ENCODE measurements at places on chromosomes 7 and 10. TPM values are rescaled to one million over a fixed set of nuclear protein-coding genes. Genes with fewer than 3 reads are reported as not detected.

DNA sequence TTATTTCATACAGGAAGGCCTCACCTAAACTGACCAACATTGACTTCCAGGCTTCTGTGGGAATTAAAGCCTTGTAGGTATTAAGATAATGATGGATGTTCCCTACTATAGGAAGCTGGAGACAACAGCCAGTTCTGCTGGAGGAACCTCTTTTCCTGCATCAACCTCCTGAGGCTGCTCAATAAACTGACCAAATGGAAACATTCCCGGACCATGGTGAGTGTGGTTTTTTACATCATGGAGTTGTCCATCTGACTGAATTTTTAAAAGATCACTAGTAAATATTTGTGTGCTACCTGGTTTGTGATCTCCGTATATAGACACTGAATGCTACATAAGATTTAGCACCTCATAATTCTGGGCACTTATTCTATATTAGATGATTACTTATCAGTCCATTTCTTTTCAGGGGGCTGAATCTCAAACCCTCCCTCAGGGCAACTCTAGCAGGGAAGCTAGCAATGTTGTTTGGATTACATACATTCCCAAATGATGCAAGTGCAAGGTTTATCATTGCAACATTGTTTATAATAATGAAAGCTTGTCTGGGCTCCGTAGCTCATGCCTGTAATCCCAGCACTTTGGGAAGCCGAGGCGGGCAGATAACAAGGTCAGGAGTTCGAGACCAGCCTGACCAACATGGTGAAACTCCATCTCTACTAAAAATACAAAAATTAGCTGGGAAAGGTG lies 21.5 kb upstream of the SMKR1 start:
- DNase-seq = no peak

GRCh38 chr10:124183617-124184016 lies 90.2 kb upstream of the CHST15 start:
- no peak for DNase-seq

DNA sequence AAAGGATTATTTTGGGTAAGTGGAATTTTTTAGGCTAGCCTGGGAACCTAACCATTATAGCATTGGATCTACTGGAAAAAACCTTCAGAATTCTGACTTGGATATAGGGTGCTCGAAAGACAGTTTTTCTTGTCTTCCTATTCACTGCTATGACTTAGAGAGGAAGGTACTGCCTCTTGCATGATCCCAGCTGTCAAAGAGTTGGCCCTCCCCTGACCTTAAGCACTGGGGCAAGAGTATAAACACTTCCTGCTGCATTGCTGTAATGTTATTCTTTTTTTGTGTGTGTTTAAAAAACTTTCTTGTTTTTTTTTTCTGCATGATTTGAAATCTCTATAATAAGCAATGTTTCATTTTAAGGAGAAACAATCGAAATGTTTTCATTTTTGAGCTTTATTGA lies 113.0 kb downstream of the LRMDA start:
- peak; percentile 22 for DNase-seq

- no peak for DNase-seq
Observed at GRCh38 chr10:101131962-101132635, 999 bp downstream of the TLX1 start.

DNA sequence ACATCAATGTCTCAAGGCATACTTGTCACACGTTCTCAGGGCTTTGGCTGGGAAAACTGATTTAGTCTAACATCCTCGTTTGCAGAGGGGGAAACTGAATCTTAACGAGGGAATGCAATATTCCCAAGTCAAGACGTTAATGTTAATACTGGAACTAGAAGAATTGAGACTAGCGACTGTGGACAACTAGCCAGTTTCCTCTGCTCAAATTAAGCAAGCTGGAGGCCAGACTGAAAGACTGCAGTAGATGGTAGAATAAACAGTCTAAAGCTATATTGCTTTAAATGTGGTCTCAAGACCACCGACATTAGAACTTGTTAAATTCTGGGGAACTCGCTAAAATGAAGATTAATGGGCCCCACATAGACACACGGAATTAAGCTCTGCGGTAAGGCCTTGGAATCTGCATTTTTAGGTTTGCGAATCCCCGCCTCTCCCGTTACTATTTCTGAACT lies 639 bp upstream of the TFAM start:
- no peak for DNase-seq

ENKUR gene
- not detected for total RNA-seq

GRCh38 chr7:113071465-113071864 lies 15.2 kb downstream of the GPR85 start:
- no peak for DNase-seq

DNA sequence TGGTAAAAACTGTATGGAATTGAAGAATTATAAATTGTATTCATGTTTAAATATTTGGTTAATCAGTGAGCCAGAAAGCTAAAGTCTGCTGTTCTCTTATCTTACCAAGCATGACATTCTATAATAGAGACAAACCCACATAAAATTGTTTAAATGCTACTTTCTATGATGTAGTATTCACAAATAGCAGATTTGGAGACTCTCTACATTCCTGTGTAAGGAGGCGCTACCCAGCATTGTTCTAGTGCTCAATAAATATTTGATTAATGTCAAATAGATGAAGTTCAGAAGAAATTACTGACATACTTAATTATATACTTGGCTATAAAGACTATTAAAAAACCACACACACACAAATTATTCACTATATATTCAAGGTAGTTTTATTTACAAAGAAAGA lies 49.8 kb downstream of the DOCK4 start:
- peak; percentile 46 for DNase-seq

C10orf62 gene
- 0.62 TPM for total RNA-seq

- no peak for DNase-seq
Observed at GRCh38 chr7:81604808-81605174, 165.1 kb downstream of the HGF start.

- DNase-seq = no peak
Observed at GRCh38 chr7:50409856-50410745, 40.0 kb downstream of the FIGNL1 start.

- no peak for DNase-seq
Observed at GRCh38 chr7:69892790-69893189, 294.5 kb downstream of the AUTS2 start.

MSS51 gene
- 8.1 TPM for total RNA-seq

TMEM229A gene
- total RNA-seq = not detected

SAP25 gene
- 0.21 TPM for total RNA-seq

DNA sequence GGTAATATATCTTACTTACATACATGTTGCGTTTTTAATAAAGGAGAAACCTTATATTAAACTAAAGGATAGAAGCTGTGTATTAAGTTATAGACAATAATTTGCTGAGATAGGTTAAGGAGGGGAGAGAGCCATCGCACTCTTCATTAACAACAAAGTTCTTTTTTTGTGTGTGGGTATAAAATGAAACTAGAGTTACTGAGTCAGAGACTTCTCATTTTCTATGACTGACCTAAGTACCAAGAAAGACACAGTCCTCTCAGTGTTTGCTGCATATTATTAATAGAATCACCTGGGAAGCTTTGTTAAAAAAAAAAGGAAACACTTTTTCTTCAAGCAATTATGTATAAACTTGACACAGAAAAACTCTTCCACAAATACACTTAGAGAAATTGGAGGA lies 31.4 kb downstream of the FEZF1 start:
- DNase-seq = no peak

HTR5A gene
- not detected for total RNA-seq

DNA sequence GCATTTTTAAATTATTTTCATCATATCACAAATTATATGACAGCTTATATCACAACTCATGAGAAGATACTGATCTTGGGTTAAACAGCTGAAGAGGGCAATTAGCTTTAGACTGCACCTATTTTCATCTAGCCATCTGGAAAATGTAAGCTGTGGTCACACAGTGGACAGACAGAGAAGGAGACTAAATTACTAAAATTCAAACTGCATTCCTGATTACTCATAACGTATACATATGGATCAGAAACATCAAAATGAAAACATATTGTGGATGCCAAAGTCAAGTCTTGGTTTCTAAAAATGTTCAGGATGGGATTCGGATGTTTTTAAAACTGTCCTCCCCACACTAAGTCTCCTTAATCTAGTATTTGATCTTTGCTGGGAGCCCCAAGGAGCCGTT lies 6.6 kb downstream of the BBIP1 start:
- DNase-seq = peak; percentile 25

- DNase-seq = no peak
Observed at GRCh38 chr10:50438049-50438936, 185.5 kb downstream of the SGMS1 start.

GRCh38 chr7:20348125-20348807 lies 17.6 kb downstream of the ITGB8 start:
- no peak for DNase-seq

ZNF277 gene
- 42.9 TPM for total RNA-seq

C10orf53 gene
- total RNA-seq = not detected

GRCh38 chr10:47175181-47176123 lies 124.5 kb upstream of the GDF10 start:
- no peak for DNase-seq

PCLO gene
- total RNA-seq = 1.4 TPM

DNA sequence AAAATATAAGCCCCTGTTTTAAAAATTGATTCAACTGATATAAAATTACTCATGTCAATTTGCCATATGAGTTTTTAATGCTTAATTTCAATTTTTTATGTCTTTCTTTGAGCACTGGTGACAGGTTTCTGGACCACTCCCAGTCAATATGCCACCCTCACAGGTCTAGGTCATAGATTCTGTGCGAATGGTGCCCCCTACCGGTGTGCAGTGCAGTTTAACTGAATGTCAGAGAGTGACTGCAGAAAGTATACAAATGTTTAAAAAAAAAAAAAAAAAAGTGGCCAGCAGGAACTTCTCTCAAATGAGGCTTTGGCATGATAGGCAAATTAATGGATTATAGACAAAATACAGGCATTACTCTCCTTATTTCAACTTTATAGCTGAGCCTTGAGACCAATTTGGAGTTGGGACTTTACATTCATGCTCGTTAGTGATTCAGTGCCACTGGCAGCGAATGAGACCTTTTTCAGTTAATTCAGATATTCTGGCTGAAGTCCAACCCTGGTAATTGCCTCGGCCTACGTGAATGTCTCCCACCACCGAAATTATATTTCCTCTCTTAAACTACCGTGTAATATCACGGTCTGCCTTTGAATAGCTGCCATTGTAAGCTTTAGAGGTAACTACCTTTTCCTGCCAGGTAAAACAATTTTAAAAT lies 427.6 kb downstream of the PHTF2 start:
- peak; percentile 58 for DNase-seq

GRCh38 chr7:4233621-4234497 lies 448.2 kb upstream of the FOXK1 start:
- DNase-seq = no peak

GRCh38 chr7:157444843-157445135 lies 108.0 kb downstream of the DNAJB6 start:
- no peak for DNase-seq

DNA sequence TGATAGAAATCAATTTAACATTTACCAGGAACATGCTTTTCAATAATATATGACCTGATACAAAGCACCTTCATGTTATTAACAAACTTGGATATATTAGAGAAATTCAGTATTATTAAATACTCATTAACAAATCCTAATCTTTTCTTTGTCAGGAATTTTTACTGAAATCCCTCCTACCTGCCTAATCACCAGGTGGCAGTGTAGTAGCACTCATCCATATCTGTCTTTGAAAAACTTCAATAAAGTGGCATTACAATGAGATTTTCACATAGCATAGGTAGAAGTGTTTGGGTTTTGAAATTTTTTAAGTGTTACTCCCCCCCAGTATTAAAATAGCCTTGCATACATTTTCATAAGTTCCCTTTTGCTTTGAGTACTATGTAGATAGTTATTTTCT lies 1246.6 kb upstream of the LRRN3 start:
- no peak for DNase-seq

JAZF1 gene
- total RNA-seq = 9.3 TPM

GRCh38 chr10:27225011-27225590 lies 15.5 kb downstream of the ACBD5 start:
- no peak for DNase-seq

- no peak for DNase-seq
Observed at GRCh38 chr10:130221456-130222375, 85.5 kb downstream of the GLRX3 start.

GRCh38 chr7:156616269-156617202 lies 24.0 kb upstream of the RNF32 start:
- no peak for DNase-seq

GRCh38 chr7:133837224-133837623 lies 289.9 kb upstream of the LRGUK start:
- no peak for DNase-seq

DNA sequence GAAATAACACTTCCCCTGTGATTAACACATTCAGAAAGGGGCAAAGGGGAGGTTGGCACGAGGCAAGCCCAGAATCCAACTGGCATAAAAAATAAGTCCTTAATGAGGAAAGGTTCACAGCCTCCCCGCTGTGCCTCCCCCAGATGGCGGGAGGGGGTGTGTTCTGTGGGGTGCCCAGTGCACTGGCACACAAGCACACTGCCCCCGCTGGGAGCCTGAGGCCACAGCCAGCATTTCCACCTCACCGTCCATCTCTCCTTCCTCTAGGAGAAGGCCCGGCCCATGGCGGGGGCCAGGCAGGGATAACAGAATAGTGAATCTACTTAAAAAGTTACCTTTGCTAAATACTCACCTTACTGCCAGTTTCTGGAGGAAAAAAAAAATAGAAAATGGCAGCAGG lies 43.2 kb downstream of the PRKAG2 start:
- no peak for DNase-seq

AOC1 gene
- 0.62 TPM for total RNA-seq

CLDN4 gene
- not detected for total RNA-seq

GRCh38 chr10:35387768-35388167 lies 51.5 kb downstream of the CCNY start:
- DNase-seq = no peak

RSPH10B2 gene
- 0.31 TPM for total RNA-seq

- DNase-seq = peak; percentile 77
Observed at GRCh38 chr7:105693576-105693975, 112.3 kb upstream of the EFCAB10 start.

- DNase-seq = peak; percentile 65
Observed at GRCh38 chr10:133379152-133379800, at the start of gene PAOX. TSS of gene PAOX (plus strand) at chr10:133379262. CDS start at chr10:133379317, 55 bp downstream.

- DNase-seq = peak; percentile 68
Observed at GRCh38 chr10:11014671-11015445, 2.8 kb upstream of the CELF2 start.

DNA sequence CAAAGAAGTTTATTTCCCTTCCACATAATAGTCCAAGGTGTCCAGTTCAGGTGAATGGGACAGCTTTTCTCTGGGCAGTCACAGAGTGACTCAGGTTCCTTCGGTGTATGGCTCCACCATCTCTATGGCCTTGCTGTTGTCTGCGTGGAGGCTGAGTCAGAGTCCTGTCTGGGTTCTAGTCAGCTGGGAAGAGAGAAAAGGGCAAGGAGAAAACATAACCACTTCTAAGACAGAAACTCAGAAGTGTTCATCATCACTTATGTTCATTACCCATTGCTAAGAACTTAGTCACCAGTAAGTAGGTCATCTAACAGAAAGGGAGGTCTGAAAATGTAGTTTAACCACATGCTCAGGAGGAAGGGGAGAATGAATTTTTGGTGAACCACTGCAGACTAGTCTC lies 32.4 kb upstream of the CCDC7 start:
- DNase-seq = peak; percentile 34

ZCWPW1 gene
- 4.9 TPM for total RNA-seq

GRCh38 chr7:95531605-95532219 lies 46.0 kb downstream of the ASB4 start:
- no peak for DNase-seq

CCDC136 gene
- total RNA-seq = 5.0 TPM

HHEX gene
- 0.11 TPM for total RNA-seq
